ENCODE measurements at places on chromosomes 3 and 15.

- no peak for DNase-seq
These were observed 13.6 kb downstream of the U2SURP start for GRCh38 chr3:143014921-143015320.

- DNase-seq = no peak
These were observed 549.9 kb upstream of the DPPA4 start for GRCh38 chr3:109887293-109887692.

- no peak for DNase-seq
These were observed 14.6 kb downstream of the OCA2 start for GRCh38 chr15:28084547-28084946.

DNA sequence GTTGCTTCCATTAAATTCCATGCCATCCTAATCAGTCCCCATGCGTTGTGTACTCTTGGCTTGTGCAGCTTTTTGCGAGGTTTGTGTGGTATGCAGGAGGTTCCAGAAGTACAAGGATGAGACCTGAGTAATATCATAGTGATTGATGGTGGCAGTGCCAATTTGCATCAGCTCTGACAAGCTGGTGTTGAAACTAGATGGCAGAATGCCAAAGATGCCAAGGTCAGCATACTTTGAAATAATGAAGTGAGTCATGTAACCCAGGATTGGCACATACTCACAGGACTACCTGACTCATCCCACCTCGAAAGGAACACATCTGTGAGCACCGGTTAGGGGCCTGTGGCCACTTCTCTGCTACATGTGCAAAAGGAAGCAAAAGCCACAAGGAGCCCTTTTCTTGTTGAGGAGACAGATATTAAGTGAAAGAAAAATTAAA, 14.3 kb downstream of the KAT2B start:
- no peak for DNase-seq

GRCh38 chr3:127525373-127525772, 65.2 kb downstream of the TPRA1 start:
- no peak for DNase-seq

DNA sequence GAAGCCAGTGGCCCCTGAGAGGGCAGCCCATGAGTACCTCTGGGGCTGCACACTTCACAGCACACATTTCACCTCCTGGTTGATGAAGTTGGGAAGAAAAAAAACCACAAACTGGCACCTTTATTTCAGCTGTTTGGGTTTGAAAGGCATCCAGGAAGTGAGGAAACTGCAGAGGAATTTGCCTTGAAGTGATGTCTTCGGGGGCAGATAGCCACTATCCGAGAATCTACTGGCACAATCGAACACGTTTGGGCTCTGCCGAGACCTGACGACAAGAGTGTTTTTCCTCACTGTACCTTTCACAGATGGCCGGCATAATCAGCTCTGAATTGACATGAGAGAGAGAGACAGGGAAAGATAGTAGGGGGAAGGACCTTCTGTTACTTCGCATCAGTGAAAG, 59.7 kb downstream of the LRIG1 start:
- no peak for DNase-seq

DNA sequence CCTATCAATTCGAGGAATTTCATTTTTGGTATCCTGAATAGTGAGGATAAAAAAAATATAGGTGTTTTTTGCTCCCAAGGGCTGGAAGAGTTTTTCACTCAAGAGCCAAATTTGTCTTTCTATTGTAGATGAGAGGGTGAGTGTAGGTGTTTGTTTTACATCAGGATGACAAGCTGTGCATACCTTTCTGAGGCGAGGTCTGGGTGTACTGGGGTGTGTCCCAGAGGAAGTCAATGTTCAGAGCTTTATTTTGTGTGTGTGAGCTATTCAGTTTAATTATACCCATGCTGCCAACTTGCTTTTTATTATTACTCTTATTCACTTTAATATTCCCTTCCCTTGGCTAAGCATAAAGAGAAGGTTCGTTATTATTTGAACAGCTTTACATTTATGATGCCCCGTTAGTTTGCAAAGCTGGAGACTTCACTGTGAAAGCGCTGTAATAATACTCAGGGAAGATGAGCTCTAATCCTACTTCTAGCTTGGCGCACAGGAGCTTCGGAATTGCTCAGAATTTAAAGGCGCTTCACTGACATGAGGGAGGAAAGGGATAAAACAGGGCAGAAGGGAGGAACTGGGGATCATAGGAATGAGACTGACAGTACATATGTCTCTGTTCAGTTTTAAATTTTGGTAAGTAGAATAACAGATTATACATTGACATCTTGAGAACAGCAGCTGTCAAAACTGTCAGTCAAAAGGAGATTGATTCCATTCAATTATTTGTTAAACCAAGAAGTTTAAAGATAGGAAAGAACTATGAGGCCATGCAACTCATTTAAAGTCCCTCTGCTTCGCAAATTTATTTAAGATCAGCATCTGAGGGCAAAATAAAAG, 117.7 kb upstream of the TP63 start:
- DNase-seq = no peak

GRCh38 chr15:25066708-25067107, 111.9 kb downstream of the SNRPN start:
- no peak for DNase-seq

GRCh38 chr3:31503456-31503855, 29.3 kb upstream of the STT3B start:
- no peak for DNase-seq

GRCh38 chr3:119632829-119633228, 27.6 kb downstream of the POPDC2 start:
- no peak for DNase-seq

All from NCI-H1436 treated with DMSO at 0.1 percent for 48 hours (cell line).